ENCODE measurements at places on chromosomes 4 and X.

DNA sequence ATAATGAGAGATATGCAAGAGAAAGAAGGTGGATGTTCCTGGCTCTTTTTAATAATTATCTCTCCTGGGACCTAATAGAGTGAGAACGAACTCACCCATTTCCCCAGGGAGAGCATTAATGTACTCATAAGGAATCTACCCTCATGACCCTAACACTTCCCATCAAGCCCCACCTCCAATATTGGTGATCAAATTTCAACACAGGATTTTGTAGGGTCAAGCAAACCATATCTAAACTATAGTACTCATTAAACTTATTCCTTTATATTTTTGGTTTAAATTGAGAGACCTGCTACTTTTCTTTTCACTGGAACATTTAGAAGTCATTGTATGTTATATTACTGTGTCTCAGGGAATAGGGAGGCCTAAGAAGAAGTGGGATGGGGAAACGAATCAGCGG, 2.6 kb downstream of the UGT2A3 start:
- DNase-seq, result no peak

- DNase-seq, result no peak
Observed at GRCh38 chr4:184280591-184281071, 63.0 kb upstream of the ENPP6 start.

DNA sequence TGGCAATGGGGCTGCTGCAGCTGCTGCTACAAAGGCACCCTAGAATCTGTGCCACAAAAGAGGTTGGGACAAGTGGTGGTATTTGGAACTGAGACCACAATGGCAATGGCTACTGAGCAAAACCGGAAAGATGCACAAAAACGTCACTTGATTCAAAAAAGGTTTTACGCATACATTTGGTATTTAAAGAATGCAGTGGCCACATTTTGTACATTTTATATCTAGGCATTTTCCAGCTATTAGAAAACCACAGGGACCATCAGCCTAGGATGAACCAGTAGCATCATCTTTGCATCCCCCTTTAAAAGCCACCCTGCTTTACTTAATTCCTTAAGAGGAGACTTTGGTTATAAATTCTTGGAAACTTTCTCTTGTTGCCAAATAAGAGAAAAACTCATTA, 104.8 kb upstream of the CXCL13 start:
- DNase-seq, result no peak

GRCh38 chr4:158213466-158213865, 3.2 kb downstream of the TMEM144 start:
- DNase-seq, result no peak

DNA sequence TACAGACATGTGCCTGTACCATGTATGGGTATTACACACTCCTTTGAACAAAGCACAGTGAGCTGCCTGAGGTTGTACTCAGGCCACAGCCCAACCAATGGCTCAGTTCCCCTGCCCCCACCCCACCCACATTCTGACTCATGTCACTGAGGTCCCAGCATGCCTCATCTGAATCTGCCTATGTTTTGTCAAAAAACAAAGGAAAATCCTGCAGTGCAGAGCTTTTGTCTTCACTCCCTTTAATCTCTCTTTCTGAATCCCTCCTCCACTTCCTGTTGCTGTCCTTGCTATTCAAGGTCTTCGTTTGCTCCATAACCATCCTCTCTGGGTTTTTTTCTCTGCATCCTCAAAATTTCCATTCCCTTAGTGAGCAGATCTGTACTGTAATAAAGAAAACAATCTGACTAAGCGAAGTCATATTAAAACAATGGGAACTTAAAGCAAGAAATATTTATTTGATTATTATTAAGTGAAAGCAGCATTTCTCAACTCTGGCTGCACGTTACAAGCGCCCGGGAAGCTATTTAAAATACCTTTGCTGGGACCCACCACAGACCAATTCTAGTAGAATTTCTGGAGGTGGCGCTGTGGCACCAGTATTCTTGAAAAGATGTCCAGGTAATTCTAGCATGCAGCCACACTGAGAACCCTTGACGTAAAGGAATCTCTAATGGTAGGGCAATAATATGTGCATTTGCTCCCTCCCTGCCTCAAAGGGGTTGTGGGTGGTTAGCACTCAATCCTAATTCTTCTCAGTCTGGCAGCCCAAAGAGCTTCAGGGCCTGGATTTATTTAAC, 8.7 kb downstream of the GUCY2F start:
- DNase-seq, result no peak

- DNase-seq, result no peak
Observed at GRCh38 chr4:88756149-88756548, 58.5 kb upstream of the NAP1L5 start.

DNA sequence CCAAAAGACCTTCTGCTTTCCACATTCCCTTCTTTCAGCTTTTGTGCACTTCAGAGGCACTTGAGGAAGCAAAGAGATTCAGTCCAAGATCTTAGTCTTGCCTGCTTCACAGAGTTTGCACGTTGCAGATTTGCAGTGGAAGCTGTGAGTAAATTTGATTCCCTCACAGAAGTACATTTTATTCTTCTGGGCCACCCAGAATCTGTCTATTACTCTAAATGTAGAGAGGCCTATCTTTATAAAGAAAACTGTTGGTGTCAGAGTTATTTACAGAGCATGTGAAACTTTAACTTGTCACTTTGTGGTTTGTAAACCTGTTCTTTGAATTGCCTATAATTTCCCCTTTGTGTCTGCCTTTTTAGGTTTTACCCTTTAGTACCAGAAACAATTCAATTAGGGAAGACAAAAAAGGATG, 15.5 kb downstream of the SPRY1 start:
- no peak for DNase-seq

DNA sequence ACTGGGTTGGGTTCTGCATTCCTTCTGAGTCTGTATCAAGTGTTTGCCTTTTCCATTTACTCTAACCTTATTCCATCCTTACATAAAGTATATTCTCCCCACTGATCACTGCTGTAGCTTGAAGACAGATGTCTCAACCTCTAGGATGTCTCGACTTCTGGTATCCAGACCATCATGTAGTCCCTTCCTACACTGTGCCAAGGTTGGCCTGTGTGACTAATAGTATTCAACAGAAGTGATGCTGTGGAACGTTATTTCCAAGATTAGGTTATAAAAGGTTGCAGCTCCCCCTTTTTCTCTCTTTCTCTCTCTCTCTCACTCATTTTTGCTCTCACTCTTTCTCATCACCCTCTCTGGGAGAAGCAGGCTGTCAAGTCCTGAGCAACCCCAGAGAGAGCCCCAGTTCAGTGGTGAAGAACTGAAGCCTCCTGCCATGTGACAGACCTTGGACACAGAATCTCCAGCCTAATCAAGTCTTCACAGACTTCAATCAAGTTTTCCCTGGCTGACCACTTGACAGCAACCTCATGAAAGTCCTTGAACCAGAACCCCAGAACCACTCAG, 75.4 kb downstream of the PRDM5 start:
- no peak for DNase-seq

DNA sequence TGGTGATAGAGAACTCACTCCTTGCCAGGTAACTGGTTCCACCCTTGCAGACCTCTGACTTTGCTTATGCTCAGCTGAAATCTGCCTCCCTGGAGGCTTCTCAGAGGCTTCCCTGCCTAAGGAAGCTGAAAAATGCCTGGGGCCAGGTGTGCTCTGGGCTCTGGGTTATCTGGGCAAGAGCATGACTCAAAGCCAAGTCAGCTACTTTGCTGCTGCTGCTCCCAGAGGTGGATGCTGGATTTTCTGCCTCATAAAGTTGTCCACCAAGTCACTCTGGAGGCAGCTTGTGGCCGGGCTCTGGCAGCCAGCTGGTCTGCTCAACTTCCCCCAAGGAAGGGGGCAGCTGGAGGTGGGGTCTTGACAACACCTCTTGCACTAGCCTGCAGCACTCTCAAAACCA, 132.7 kb downstream of the PJA1 start:
- DNase-seq, result no peak

- DNase-seq, result no peak
Observed at GRCh38 chr4:8656185-8656517, 63.6 kb downstream of the CPZ start.

DNA sequence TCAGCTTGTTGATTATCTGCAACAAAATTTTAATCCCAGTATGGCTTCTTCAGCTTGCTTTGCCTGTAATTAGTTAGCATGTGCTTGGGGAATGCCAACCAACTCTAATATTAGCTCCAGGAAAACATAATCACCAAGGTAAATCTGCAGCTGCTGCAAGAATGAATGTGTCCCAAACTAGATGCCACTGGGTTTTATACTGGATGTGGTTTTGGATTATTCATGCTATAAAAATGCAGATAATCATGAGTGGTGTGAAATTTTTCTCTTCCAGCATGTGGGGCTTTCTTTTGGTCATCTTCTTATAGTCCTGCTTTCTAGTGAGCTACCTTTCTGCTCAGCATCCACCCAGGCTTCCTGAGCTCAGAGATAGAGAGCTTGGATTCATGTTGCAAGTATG, 295.9 kb upstream of the CASK start:
- DNase-seq, result no peak

DNA sequence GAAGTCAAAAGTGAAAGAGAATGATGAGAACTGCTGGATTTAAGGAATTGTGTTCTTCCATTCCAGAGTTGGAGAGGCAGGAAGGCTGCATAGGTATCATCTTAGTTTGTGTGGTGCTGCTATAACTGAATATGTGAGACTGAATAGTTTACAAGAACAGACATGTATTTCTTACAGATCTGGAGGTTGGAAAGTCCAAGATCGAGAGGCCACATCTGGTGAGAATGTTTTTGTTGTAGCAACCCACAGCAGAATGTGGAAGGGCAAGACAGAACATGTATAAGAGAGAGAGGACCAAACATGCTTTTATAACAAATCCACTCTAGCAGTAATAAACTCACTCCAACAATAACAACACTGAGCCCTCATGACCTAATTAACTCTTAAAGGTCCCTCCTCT, 408.6 kb downstream of the FAM47B start:
- no peak for DNase-seq

- DNase-seq, result no peak
Observed at GRCh38 chr4:64251781-64252180, 157.5 kb downstream of the TECRL start.

DNA sequence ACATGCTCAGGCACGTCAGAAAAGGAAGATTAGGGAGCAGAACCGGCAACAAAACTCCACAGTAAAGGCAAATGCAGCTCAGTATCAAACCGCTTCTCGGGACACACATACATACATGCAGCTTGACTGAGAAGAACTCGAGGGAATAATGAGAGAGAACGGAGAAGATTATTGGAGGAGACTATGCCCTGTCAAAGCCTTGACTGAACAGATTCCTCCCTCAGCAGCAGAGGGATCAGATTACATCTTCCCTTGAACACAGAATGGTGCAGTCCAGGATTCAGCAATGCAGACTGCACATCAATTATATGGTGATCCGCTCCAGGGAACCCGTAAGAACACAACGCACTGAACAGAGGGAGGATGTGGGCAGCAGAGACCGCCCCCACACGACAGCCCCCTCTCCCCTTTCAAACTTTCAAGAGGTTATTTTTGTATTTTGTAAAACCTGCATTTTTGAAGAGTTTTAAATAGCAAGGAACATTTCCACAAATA, 183.2 kb downstream of the FBXW7 start:
- DNase-seq, result no peak

- no peak for DNase-seq
Observed at GRCh38 chrX:41604766-41605543, 83.8 kb upstream of the GPR34 start.

GRCh38 chr4:17082186-17082585, 183.7 kb upstream of the LDB2 start:
- no peak for DNase-seq

Data from stimulated activated CD8-positive, alpha-beta memory T cell treated with anti-CD3 and anti-CD28 coated beads, Interleukin-15, amount 100 ng/mL, for 24 hours (primary cell).